Cardiac muscle cell (in vitro differentiated cells and primary cell): ENCODE measurements at places on chromosomes 11 and 22.

DNA sequence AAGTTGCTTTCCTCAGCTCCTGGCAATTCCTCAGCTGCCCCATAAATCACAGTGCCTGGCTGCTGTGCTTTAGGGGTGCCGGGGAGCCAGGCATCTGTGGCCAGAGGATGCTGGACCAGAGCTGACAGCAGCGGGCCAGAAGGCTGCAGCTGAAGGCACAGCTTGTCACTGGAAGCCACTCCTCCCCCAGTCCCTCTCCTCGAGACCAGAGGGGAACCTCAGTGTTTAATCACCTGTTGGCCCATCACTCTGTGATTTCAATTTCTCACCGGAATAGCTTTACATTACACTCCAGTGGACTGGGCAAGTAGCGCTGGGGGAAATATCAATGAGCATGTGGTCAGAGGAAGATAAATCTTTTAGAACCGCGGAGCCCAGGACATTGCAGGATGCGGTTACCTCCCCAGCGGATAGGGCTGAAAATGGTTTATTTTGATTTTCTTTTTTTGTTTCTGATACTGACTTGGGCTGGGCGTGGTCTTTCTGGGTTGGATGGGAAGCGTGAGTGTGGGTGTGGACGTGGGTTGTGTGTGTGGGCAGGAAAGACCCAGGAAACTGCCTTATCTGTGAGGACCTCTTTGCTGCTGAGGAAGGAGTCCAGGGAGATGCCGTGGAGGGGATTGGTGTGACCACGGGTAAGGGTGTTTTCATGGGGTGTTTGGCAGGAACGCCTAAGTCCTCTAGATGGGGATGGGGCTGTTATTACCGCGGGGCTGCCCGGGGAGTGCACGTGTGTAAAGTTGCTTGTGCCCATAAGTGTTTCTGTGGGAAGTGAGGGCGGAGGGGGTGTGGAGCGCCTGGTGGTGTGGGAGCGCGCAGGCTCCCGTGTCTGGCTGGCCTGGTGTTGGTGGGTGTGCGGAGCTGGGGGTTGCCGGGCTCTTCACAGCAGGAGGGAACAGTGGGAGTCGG is 4.0 kb downstream of the DAGLA start:
- no peak for DNase-seq

GRCh38 chr22:18110194-18110953 is at the start of gene TUBA8:
TUBA8 (plus strand) TSS chr22:18110809; CDS start chr22:18110866, 57 bp downstream.
- peak; percentile 36 for DNase-seq

DNA sequence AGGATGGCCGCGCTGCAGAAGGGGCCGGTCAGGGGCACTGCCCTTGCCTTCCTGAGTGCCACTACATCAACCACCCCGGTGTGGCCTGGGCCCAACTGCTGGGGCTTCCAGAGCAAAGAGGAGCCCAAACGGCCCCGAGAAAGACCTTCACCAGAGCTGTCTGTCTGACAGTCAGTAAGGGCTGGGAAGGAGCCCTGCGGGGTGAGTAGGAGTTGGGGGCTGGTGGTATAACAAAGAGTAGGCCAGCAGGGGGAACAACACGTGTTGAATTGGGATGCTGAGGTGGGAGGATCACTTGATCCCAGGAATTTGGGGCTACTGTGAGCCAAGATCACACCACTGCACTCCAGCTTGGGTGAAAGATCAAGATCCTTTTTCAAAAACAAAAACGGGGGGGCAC is 3.9 kb downstream of the GSTT4 start:
- no peak for DNase-seq

GRCh38 chr11:69615545-69616278 is 25.2 kb upstream of the CCND1 start:
- no peak for DNase-seq

GRCh38 chr11:27084518-27084917 is 43.9 kb downstream of the BBOX1 start:
- DNase-seq: no peak

DNA sequence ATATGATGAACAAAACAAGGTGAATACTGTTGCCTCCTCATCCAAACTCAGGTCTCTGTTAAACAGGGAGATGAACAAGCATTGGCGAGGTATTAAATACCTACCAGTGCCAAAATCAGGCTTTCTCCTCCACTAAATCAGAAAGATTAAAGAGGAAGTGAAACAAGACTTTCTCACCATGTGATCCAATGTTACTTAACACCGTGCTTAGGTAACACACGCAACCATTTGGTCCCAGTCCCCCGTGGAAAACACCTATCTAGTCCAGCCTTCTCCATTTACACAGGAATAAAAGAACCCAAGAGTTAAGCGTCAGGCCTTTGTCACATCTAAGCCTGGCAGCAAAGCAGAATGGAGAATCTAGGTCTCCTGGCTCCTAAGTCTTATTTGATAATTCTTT is 34.5 kb downstream of the TENM4 start:
- DNase-seq: no peak

DNA sequence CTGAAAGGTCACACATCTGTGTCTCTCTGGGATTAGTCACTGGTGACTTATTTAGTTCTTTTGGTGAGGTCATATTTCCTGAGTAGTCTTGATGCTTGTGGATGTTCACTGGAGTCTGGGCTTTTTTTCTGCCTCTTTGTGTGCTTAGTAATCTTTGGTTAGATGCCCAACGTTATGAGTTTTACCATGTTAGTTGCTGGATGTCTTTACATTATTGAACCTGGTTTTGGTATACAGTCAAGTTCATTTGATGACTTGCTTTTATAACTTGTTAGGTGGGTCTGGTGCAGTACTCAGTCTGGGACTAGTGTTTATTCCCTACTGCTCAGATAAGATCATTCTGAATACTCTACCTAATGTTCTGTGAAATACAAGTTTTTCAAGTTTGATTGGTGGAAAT is 26.2 kb upstream of the SLC37A2 start:
- peak; percentile 61 for DNase-seq

DNA sequence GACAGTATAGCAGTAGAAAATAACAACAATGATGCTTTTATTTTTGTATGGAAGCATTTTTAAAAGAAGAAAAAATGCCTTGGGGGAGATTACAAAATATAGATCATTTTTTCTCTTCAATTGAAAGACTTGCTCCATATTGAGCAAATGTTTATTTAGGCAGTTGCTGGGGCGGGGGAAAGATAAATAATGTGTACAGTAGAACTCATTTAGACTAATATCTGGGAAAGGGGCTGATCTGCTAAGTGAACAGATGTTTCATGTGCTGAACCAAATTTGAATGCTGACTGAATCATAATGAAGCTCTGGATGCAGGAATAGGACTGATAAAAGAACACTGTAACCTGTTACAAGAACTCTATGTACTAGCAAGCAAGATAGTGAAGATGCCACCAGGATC is 457.1 kb upstream of the TENM4 start:
- no peak for DNase-seq

DNA sequence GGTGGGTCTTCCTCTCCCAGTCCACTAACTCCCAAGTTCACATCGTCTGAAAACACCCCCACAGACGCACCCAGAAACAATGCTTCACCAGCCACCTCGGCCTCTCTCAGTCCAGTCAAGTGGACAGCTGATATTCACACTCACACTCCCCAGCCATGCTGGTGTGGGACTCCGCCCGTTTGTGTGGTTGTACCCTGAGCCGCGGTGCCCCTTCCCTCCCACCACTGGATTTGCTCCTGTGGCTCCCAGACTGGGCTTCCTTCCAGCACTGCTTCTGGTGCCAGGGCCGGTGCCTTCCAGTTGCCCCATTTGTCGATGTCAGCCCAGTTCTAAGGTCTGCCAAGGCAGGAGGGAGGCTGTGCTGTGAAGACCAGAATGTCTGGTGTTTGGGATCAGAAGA is 37.9 kb upstream of the PLET1 start:
- no peak for DNase-seq

DNA sequence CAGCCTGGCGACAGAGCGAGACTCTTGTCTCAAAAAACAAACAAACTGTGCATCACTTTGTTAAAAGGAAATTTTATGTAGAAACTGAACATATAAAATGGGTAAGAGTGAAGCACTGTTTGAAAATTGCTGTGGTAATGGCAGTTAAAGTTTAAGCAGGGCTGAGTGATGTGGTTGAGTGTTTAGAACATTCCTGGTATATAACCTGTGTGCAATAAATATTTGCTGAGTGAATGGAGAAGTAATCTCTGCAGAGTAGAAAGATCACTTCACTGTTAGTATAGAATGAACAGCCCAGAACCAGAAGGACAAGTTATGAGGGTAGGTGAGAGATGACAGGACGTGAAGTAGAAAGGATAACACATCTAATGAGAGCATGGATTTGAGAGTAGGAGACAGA is 27.3 kb downstream of the CECR2 start:
- no peak for DNase-seq

GRCh38 chr11:72343006-72343756 is 91.2 kb downstream of the CLPB start:
- peak; percentile 6 for DNase-seq

DNA sequence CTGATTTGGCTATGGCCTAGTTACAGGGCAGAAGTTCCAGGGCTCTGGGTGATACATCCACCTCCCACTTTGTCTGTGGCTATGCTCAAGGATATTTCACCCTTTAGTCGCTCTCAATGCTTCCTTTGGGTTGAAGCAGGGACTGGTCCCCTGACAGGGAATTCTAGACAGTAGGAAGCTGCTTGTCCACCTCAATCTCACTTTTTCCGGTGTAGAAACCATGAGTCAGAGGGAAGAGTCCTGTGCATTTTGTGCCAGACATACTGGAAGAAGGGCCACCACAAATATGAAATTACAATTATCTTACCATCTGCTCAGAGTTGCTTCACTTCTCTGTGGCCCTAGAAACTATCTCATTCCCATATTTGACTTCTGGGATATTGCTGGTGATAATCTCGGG is 413.7 kb upstream of the FAT3 start:
- DNase-seq: no peak

DNA sequence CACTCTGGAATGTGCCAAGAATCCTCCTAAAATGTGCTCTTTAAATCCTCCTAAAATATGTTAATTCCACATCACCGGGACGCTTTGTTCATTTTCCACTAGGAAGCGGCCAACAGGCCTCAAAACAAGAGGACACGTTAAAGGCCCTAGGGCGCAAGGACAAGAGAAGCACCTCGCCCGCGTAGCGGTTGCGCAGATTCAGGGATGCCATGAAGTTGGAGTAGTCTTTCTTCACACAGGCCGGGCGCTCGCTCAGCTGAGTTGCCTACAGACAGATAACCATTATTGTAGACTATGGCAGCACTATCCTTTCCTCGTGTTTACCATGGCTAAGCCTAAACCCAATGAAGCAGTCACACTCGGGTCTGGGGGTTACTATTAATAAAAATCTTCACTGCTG is 29.5 kb upstream of the SERPIND1 start:
- no peak for DNase-seq

GRCh38 chr22:36612458-36612857 is 83.5 kb upstream of the EIF3D start:
- DNase-seq: no peak

- DNase-seq: peak; percentile 41
Measured at GRCh38 chr11:129951201-129951865, 51.3 kb downstream of the PRDM10 start.

GRCh38 chr11:118672846-118673245 is 6.6 kb downstream of the TREH start:
- no peak for DNase-seq

DNA sequence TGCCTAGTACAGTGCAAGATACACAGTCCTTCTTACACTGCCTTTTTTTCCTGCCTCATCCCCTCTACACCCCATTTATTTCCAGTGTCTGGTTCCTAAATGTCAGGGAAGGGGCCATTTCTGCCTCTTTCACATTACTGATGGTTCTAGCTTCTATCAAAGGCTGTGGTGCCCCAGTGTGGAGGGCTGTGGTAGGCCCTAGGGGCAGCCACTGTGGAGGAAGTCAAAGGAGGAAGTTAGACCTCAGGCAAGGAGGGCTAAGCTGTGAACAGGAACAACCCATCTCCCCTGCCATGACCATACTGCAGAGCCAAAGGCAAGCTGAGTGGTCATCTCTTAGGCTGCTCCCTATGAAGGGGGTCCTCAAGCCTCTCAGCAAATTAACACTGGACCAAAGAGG is 81.9 kb upstream of the CRTAM start:
- no peak for DNase-seq

GRCh38 chr22:46540874-46541273 is 3.5 kb upstream of the CELSR1 start:
- DNase-seq: no peak

- DNase-seq: peak; percentile 58
Measured at GRCh38 chr11:34997952-34998528, 81.6 kb downstream of the PDHX start.

DNA sequence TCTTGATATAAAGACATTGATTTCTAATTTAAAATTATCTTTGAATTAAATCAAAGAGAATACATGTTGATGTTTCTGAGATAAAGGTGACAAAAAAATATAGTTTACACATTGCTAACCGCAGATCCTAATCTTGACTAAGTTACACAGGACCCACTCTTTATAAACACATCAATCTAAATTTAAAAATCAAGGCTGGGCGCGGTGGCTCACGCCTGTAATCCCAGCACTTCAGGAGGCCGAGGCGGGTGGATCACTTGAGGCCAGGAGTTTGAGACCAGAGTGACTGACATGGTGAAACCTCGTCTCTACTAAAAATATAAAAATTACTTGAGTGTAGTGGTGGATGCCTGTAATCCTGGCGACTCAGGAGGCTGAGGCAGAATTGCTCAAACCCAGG is 1.9 kb downstream of the ARFGAP3 start:
- no peak for DNase-seq

DNA sequence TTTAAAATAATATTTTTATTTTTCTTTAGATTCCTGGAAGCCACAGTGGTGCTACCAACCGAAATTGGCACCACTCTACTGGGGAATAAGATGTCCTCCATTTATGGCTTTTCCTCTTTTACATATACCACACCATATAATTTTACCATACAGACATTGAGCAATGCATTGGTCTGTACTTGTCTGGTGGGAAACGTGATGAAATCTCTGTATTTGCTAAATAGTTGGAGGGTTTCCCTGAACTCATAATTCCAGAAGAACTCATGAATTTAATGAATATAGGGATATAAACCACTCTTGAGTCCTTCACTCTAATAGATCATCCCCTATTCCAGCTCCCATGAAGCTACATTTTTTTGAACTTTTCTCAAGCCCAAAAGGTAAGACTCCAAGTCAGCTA is 28.0 kb upstream of the MMP13 start:
- DNase-seq: peak; percentile 43

- DNase-seq: no peak
Measured at GRCh38 chr11:107757661-107758060, 45.8 kb upstream of the SLN start.

- no peak for DNase-seq
Measured at GRCh38 chr11:15346907-15347306, 232.2 kb downstream of the INSC start.

DNA sequence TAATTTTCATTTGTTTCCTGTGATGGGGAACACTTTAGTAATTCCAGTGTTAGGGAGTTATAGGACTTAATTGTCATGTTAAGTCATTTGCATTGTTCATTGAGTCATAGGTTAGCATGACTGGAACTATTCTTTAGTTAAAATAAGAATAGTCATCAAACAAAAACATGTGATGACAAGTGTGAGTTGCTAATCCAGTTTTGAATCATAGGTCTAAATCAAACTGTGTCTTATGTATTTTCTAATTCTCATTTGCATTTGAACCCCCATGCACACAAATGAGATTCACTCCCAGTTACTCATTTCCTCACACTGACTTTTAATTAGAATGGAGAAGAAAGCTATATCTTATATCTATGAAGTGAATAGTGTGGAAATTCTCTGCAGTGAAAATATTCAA is 405.6 kb downstream of the LRRC4C start:
- DNase-seq: no peak
